Bronchial epithelial cell (primary cell): ENCODE measurements at places on chromosomes 1 and 21. TPM values are rescaled to one million over a fixed set of nuclear protein-coding genes. Genes with fewer than 3 reads are reported as not detected.
A peak's percentile ranks its signal among the peaks of the same experiment; 100 is the strongest.

Gene TRIM58
- not detected in 2 replicates for total RNA-seq

- peak; percentile 97 for DNase-seq
These were observed 32.8 kb upstream of the DNASE2B start for GRCh38 chr1:84365225-84366221.

GRCh38 chr1:200670242-200671118 lies 773 bp upstream of the DDX59 start:
- no peak for DNase-seq

DNA sequence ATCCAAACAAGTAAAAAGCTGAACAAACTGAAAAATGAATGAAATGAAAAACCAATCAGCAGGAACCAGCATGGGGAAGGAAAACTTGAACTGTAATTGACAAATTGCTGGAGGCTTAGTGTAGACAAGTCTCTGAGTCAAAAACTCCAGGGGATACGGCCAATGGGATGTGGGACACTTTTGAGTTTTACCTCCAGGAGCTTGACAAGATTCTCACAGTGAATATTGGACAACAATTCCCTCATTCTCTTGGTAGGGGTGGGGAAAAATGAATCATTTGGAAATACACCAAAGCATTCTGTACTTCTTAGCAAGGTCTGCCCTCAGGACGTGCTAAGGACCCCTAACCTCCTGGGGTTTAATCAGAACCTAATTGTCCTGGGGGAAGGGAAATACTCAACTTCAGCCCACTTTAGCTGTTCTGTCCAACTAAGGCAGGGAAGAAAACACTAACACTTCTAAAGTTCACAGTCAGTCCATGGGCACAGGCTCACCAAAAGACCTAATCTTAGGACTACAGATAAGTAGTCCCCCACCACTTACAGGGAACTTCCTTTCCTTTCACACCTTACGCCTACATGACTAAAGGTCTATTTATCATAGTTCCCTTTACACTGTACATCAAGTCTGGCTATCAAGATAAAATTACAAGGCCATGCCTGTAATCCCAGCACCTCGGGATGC lies 60.7 kb upstream of the CDC42BPA start:
- DNase-seq, result no peak

DNA sequence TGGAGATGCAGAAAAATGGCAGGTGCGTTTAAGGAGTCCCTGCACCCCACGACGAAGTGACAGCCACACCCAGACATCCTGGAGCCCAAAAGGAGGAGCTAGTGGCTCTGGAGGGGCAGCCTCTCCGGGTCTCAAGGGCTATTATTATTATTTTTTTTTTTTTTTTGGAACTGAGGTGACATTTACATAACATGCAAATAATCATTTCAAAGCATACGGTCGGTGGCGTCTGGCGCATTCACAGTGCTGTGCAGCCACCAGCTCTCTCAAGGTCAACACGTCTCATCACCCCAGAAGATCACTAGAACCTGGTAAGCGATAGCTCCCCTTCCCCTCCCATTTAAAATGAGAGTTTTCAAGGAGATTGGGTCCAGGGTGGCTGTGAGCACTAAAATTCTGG lies 67.5 kb upstream of the PDE9A start:
- DNase-seq, result no peak

DNA sequence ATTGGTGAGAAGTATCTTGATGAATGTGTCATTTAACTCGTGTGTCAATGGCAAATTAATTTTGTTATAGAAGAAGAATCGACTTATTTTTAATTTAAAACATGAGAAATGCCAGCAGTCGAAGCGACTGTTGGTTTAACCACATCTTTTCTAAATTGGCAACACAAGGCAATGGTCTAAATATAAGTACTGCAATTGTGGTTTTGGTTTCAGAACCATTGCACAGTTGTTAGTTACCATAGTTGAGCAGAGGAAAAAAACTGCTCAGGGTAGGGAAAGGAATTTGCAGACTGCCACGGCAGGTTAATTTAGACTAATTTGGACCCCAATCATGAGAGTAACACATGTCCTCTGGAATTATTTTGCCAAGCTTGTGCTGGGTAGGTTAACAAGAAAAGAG lies 185.6 kb upstream of the RUNX1 start:
- DNase-seq, result no peak

- peak; percentile 59 for DNase-seq
These were observed 50.2 kb upstream of the TSHB start for GRCh38 chr1:114979278-114979891.

Gene EYA3
- 5.8 and 7.1 TPM in 2 replicates for total RNA-seq

DNA sequence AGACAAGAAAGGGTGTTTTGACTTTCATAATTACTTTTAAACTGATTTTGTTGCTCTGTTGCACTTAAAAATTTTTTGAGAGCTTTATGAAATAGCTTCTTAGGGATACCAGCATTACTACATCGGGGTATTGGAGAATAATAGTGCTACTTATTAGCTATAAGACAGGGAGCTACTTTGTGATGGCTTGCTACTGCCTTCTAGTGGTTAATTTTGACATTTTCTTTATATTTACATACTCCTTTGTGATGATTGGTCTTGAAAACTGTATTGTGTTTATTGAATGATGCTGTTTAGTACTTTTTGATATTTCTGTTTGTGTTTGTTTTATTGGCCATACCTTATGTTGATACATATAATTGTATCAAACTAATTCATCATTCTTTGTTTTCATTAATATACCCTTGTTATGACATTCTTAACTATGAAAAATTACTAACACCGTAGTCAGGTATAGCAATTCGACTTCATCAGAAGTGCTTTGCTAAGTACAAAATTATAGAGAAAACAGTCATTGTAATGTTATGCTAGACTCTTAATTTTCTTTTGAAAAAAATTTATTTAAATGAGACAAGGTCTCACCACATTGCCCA lies 85.5 kb downstream of the CLIC4 start:
- peak; percentile 80 for DNase-seq

- no peak for DNase-seq
These were observed 27.7 kb downstream of the PTPRF start for GRCh38 chr1:43558346-43558841.

Gene PCNT
- total RNA-seq, result 11.1 and 11.3 TPM in 2 replicates

GRCh38 chr1:157969697-157970485 lies 23.6 kb upstream of the KIRREL1 start:
- DNase-seq, result peak; percentile 91
